ENCODE measurements at places on chromosomes 12 and 14. TPM values are rescaled to one million over a fixed set of nuclear protein-coding genes. Genes with fewer than 3 reads are reported as not detected.
A peak's percentile ranks its signal among the peaks of the same experiment; 100 is the strongest.

Gene SPIC
- not detected for total RNA-seq

DNA sequence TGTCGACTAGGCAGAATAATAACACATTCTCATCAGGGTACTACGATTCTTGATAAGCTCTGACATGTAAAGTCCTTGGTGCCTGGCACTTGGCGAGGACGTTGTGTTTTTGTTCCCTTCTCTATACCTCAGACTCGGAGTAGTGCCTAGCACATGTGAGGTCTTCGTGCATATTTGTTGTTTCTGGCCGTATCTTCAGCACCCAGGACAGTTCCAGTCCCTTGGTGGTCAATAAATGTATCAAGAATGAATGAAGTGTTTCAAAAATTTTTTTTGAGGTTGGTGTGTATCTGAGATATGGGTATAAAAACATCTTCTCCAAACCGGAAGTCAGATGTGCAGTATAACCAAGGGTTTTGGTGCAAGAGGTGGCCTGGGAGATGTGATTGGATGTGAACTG is 198.2 kb downstream of the AACS start:
- H3K27me3 ChIP-seq, result no peaks in the 10 kb centered on the region
- no peak overlapping the region for H3K27ac ChIP-seq
- no peak for DNase-seq

- peaks cover 28% of the 10 kb centered on the region for H3K4me1 ChIP-seq
- peaks cover 20% of the 10 kb centered on the region for H3K36me3 ChIP-seq
- H3K4me3 ChIP-seq, result no peak overlapping the region
- H3K27me3 ChIP-seq, result peaks cover 6% of the 10 kb centered on the region
These were observed 1.4 kb upstream of the MAP4K5 start for GRCh38 chr14:50533806-50534205.

Gene VAMP1
- total RNA-seq, result 5.5 TPM

Gene RASSF8
- 87.2 TPM for total RNA-seq

Gene BLTP3B
- 14.3 TPM for total RNA-seq

- peak; percentile 75 for DNase-seq
- H3K27me3 ChIP-seq, result peaks cover 6% of the 10 kb centered on the region
These were observed 41.6 kb downstream of the UBE3B start for GRCh38 chr12:109518820-109519665.

DNA sequence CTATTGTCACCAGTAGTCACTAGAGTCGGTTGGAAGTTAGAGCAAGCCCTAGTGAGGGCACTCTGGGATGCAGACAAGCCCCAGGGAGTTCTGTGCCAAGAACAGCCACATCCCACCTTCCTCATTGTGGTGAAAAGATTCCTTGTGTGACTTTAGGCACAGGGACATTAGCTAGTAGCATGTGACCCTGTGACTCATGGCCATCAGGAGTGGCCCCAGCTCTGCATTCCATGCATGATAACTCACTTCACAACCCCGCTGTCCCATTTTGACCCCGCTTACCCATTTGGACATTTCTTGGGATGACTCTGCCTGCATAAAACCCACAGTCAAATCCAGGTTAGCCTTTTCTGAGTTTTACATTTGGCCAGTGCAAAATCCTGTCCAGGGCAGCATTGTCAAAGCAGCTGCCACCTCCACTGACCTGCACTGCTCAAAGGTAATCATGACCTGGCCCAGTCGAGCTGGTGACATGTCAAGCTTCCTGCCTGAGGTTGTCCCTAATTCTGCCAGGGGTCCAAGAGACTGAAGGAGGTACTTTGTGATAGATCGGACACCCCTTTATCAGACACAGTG is 430.5 kb downstream of the DPF3 start:
- no peak overlapping the region for H3K27ac ChIP-seq
- H3K36me3 ChIP-seq, result peaks cover 32% of the 10 kb centered on the region
- no peak overlapping the region for H3K4me3 ChIP-seq
- H3K4me1 ChIP-seq, result no peaks in the 10 kb centered on the region
- DNase-seq, result no peak

DNA sequence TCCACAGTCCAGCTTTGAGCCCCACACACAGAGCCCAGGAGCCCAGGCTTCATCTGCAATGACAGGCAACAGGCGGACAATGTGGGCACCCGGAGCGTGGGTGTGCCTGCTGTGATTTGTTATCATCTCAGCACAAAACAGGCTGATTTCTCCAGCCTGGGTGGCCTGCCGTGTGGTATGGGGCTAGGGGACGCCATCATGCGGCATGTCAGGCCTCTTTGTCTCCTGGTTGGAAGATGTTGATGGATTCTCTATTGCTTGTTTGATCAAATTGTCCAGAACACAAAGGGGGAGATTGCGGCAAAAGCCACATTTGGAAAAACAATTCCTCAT is 147.1 kb downstream of the KIF26A start:
- no peaks in the 10 kb centered on the region for H3K36me3 ChIP-seq
- DNase-seq, result no peak

DNA sequence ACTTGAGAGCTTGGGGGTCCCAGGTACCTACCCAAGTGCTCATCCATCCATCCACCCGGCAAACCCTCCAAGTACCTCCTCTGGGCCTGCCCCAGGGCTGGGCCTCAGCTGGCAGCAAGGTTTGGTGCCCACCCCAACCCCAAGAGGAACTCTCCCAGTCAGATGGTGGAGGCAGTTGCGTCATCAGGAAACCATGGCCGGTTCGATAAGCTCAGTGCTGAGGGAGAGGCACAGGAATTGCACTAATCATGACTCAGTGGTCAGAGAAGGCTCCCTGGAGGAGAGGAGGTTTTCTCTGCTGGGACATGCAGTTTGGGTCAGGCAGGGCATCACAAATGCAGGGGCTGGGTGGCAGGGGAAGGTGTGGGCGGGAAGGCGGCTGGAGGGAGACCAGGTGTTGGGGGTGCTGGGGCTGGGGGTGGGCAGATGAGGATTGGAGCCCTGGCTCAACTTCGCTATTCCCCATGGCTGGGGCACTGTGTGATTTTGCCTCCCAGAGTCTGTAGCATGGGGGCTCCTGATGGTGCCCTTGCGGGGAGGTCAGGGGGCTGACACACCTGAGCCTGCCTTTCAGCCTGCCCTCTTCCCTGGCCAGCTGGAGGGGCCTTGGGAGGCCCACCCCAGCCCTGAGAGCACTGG is 32.2 kb downstream of the SH2B3 start:
- peak overlapping the region; percentile 67 for H3K4me3 ChIP-seq

DNA sequence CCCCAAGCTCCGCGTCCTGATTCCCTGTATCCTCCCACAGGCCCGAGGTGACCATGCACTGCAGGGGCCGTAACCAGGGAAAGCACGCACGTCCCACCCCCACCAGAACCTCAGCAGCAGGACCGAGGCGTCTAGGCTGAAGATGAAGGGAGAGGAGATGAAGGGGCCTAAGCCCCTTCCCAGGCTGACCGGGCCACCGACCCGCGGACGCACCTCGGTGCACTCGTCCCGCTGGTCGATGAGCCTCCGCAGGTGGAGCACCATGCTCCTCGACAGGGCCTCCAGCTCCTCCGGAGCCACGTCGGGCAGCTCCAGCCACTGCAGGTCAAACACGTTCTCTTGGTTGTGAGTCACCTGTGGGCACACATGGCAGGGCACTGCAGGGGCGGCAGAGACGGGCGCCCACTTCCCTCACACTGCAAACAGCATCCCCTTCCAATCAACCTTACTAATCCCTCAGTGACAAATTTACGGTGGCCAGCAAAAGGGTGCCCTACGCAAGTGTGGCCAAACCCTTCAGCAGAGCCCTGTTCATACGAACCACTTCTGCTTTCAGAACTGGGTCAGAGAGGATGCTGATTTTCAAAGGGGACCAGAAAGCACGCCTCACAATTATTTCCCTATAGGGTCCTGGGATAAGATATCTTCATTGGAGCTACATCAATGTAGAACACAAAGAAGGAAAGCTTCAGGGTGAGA is 77.8 kb downstream of the CCDC88C start:
- H3K4me3 ChIP-seq, result peak overlapping the region; percentile 33
- peaks cover 24% of the 10 kb centered on the region for H3K36me3 ChIP-seq
- peaks cover 5% of the 10 kb centered on the region for H3K4me1 ChIP-seq
- DNase-seq, result no peak
- peaks cover 14% of the 10 kb centered on the region for H3K27me3 ChIP-seq

DNA sequence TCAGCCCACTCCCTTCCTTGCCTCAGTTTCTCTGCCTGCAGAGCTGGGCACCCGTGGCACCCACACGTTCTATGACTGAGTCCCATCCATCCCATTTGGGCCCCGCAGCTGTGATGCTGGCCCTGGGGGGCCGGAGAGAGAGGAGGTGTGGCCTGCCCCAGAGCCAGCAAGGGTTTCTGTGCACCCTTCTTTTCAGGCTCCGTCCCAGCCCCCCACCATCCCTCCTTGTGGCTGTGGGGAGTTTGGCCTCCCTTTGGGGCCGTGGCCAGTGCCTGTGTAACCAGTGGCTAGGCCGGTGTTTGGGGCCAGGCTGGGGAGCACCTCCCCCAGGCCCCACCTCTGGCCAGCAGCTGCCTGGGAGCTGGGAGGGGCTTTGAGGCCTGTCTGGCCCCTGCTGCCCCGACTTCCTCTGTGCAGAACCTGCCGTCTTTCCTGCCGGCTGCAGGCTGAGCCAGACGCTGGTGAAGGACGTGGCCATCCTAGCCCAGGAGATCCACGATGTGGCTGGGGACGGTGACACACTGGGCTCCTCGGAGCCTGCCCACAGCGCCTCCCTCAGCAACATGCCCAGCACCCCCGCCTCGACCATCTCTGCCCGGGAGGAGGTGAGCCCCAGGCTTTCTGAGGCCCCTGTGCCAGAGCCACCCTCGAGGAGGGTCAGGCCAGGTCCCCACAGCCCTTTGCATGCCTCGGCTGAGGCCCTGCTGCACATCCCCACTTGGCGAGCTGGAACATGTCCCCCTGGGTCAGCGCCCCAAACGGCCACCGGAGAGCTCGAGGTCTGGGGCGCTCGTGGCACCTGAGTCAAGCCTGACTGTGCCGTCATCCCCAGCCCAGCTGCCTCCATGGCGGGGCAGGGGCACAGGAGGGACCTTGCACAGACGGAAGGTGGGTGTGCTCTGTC is 27.7 kb downstream of the CEP170B start:
- H3K36me3 ChIP-seq, result peaks cover 3% of the 10 kb centered on the region
- no peak overlapping the region for H3K4me3 ChIP-seq
- no peaks in the 10 kb centered on the region for H3K4me1 ChIP-seq
- H3K27me3 ChIP-seq, result peaks cover 1% of the 10 kb centered on the region
- DNase-seq, result peak; percentile 5

Gene SNAPC1
- total RNA-seq, result 5.2 TPM

DNA sequence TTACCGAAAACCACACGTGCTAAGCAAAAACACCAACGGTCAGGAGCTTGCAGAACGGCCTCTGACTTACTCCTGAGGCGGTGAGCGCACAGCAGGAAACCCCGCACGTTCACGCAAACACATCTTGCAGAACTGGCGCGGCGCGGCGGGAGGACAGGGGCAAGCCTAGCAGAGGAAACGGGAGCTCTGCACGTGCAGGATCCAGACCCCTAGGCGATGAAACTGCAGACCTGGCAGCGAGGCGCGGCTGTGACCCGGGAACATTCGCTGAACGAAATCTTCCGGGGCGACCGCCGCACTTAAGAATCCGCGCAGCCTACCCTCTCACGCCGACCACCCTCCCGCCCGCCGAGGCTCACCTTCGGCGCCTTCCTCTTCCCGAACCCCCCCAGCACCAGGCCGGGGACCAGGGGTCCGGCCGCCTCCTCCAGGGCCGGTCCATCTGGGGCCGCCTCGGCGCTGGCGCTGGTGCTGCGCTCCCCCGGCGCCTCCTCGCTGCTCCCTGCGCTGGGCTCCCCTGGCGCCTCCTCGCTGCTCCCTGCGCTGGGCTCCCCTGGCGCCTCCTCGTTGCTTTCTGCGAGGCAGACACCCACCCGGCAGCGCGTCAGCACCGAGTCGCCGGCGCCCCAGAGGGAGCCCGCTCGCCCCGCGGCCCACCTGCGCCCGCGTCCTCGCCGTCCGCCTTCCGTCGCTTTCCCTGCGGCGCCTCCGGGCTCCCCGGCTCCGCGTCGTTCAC is 615 bp downstream of the DDX51 start:
- peaks cover 25% of the 10 kb centered on the region for H3K36me3 ChIP-seq
- peaks cover 12% of the 10 kb centered on the region for H3K4me1 ChIP-seq
- H3K27ac ChIP-seq, result peak overlapping the region; percentile 68

GRCh38 chr12:2334689-2335088 is 281.9 kb downstream of the CACNA1C start:
- no peak overlapping the region for H3K4me3 ChIP-seq
- peaks cover 28% of the 10 kb centered on the region for H3K4me1 ChIP-seq
- no peak overlapping the region for H3K27ac ChIP-seq
- no peak for DNase-seq

DNA sequence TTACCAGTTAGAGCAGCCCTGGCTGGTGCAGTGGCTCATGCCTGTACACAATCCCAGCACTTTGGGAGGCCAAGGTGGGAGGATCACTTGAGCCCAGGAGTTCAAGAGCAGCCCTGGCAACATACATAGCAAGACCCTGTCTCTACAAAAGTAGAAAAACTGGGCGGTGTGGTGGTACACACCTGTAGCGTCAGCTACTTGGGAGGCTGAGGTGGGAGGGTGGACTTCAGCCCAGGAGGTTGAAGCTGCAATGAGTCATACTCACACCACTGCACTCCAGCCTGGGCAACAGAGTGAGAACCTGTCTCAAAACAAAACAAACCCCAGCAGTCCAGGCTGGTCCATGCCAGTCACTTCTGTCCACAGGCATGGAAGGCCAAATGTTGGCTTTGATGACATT is 7.4 kb downstream of the COX14 start:
- peaks cover 6% of the 10 kb centered on the region for H3K4me1 ChIP-seq
- H3K4me3 ChIP-seq, result no peak overlapping the region
- no peak for DNase-seq
- H3K36me3 ChIP-seq, result peaks cover 17% of the 10 kb centered on the region

DNA sequence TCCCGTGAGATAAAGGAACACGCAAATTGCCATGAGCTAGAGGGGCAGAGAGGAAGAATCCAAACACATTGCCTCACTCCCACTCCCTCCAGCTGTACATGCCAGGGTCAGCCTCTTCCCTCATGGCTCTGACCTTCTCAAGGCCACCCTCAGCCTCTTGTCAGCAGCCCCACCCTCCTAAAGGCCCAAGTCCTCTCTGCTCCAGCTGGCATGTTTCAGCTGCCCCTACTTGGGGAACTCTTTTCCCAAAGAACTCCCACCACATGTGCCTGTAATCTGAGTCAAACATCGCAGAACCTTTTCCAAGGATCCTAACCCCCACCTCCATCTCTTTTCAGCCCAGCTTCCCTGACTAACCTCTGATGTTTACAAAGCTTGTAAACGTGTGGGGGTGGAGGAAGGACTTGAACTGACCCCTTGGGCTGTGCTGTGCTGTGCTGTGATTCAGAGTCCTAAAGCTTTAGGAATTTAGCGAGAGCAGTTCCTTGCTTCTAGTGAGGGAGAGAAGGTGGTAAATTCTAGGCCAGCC is 7.3 kb upstream of the CACNB3 start:
- no peak overlapping the region for H3K27ac ChIP-seq
- no peaks in the 10 kb centered on the region for H3K36me3 ChIP-seq
- DNase-seq, result no peak
- H3K4me1 ChIP-seq, result peaks cover 21% of the 10 kb centered on the region
